ENCODE measurements at places on chromosomes 3 and 15.

- no peak for DNase-seq
Observed at GRCh38 chr3:2839876-2840275, 270.3 kb downstream of the IL5RA start.

GRCh38 chr3:335240-335639, 138.7 kb downstream of the CHL1 start:
- no peak for DNase-seq

- no peak for DNase-seq
Observed at GRCh38 chr3:127041933-127042332, 59.0 kb downstream of the PLXNA1 start.

GRCh38 chr3:177934001-177934891, 602.0 kb upstream of the KCNMB2 start:
- no peak for DNase-seq

DNA sequence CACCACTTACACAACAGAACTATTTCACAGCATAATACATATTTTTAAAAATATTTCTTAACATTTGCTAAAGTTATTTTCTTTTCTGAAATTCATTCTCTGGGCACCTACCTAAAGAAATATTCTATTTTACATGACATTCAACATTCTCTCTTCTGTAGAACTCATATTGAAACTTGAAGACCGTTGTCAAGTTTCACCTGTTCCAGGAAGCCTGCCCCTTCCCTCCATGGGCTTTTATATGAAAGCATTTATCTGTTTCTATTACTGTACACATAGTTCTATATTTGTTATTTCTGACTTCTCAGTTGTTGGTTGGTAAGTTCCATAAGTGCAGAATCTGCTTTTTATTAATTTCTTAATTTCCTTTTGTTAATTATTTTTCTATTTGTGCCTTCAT, 204.3 kb upstream of the ALCAM start:
- DNase-seq: no peak

GRCh38 chr3:122081543-122082247, 26.5 kb downstream of the CD86 start:
- no peak for DNase-seq

DNA sequence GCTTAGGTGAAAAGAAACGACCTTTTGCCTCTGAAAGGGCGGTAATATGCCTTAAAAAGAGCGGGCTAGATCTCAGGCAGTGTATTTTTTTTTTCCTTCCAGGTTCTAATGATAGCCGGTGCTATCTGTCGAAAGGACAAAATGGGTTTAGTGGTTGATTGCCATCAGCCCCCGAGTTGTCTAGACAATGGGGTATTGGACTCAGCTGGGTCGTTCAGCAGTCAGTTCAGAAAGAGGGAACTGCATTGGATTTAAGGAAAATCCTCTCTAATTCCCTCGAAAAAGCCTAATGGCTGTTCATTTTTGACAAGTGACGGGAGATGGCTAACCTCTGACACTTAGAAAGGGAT, 728 bp downstream of the EIF2B5 start:
- DNase-seq: no peak

- DNase-seq: no peak
Observed at GRCh38 chr3:73611176-73611575, 13.6 kb downstream of the PDZRN3 start.

GRCh38 chr3:58626841-58627569, 39.6 kb downstream of the FAM3D start:
- DNase-seq: no peak

GRCh38 chr3:181855825-181856224, 144.1 kb downstream of the SOX2 start:
- no peak for DNase-seq

GRCh38 chr3:164779816-164780215, 298.5 kb downstream of the SI start:
- no peak for DNase-seq

GRCh38 chr15:77225088-77225487, 154.2 kb upstream of the TSPAN3 start:
- DNase-seq: no peak

GRCh38 chr3:17372362-17373210, 369.8 kb downstream of the TBC1D5 start:
- no peak for DNase-seq

Data from stimulated activated CD8-positive, alpha-beta memory T cell treated with anti-CD3 and anti-CD28 coated beads, Interleukin-15, amount 100 ng/mL, for 48 hours (primary cell).